ENCODE measurements at places on chromosomes 7 and 10. TPM values are rescaled to one million over a fixed set of nuclear protein-coding genes. Genes with fewer than 3 reads are reported as not detected.

- DNase-seq = no peak
Observed at GRCh38 chr10:5584895-5585516, 60.2 kb downstream of the CALML3 start.

- DNase-seq = no peak
Observed at GRCh38 chr10:124028700-124029480, 64.5 kb downstream of the CHST15 start.

GRCh38 chr7:128923411-128923800 is 12.9 kb upstream of the KCP start:
- no peak for DNase-seq

DNA sequence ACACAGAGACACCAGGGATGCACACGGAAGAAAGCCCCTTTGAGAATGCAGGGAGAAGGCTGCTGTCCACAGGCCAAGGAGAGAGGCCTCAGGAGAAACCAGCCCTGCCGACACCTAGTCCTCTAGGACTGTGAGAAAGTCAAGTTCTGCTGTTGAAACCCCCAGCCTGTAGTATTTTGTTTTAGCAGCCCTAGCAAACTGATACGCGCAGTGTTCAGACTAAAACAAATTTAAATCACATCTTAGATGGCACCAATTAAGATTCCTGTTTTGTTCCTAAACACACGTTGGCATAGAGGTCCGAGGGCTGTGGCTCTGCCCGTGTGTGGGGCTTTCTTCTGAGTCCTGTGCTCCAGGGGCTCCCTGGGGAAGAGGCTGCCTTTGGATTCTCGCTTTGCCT is 21.7 kb downstream of the LMTK2 start:
- DNase-seq = no peak

ZNF365 gene
- 0.36 TPM for polyA plus RNA-seq

NUTM2E gene
- polyA plus RNA-seq = 0.51 TPM

AKR1C8 gene
- 0.64 TPM for polyA plus RNA-seq

GRCh38 chr10:124027031-124027611 is 66.3 kb downstream of the CHST15 start:
- DNase-seq = no peak

PPP1R3A gene
- not detected for polyA plus RNA-seq

DNA sequence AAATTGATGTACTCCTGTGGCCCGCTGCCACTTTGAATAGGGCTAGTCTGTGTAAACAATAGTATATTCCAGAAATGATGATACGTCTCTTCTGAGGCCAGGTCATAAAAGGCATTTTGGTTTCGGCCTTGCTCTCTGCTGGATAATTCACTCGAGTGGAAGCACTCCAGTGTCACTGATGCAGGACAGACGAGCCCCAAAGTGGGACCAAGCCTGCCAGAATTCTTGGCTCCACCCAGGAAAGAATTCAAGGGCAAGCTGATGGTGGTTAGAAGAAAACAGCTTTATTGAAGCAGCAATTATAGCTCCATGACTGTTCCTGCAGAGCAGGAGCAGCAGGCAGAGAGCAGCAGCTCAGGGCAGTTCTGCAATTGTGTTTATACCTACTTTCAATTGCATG is 717.6 kb downstream of the GRM8 start:
- DNase-seq = no peak

DNA sequence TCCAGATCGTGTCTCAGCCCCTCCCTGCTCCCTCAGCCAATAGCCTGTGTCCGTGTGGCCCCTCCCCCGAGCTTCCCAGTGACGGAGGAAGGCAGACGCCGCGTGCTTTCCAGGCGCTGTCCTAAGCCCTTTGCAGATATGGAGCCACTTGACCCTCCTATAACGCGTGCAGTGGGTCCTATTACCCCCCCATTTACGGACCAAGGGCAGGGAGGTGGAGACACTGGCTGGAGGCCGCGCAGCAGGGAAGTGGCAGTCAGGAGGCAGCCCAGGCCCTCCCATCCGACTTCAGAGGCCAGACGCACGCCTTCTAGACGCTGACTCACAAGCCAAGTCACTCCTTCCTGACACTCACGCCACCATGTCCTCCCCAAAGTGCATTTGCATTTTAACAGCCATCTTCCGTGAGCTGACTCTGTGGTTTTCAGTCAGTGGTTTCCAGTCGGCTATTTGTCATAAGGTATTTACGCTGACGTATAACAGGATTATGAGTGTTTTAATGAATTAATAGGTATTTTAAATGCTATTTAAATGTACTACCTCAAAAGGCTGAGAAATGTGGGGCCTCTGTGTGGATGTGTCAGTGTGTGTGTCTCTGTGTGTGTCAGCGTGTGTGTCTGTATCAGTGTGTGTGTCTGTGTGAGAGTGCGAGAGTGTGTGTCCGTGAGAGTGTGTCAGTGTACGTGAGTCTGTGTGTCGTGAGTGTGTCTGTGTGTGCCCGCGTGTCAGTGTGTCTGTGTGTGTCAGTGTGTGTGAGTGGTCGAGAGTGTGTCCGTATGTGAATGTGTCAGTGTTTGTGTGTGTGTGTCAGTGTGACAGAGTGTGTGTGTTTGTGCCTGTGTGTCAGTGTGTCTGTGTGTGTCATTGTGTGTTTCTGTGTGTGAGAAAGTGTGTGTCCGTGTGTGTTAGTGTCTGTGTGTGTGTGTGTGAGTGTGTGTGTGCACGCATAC is 92.0 kb upstream of the INSIG1 start:
- DNase-seq = no peak

- no peak for DNase-seq
Observed at GRCh38 chr7:155356323-155357105, 58.8 kb downstream of the INSIG1 start.

SPRN gene
- polyA plus RNA-seq = 5.6 TPM

DNA sequence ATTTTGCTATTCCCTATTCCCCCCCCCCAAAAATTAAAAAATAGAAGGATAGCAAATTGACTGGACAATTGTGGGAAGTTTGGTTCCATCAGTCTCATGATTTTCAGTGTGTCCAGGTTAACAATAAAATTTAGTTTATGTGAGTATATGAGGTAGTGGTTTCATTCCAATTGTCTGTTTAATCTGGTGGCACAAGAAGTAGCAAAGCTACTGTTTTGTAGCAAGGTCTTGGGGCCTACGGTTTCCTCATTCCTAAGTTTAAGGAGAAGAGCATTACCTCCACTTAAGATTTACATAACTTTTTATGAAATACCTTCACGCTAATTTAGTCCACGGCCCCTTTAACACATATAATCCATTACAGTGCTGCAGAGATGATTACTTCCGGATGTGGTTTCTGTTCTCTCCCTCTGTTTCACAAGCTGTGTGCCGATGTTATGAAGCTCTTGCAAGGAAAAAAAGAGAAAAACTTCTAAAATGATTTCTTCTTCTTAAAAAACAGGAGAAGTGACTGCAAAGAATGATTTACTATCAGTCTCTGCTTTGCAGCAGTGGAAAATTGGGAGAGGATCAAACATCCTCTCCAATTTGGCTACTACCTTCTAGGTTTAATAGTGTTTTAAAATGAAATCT is 32.7 kb upstream of the NPVF start:
- DNase-seq = no peak

GRCh38 chr10:114879093-114879492 is 57.5 kb downstream of the FHIP2A start:
- DNase-seq = no peak

DNA sequence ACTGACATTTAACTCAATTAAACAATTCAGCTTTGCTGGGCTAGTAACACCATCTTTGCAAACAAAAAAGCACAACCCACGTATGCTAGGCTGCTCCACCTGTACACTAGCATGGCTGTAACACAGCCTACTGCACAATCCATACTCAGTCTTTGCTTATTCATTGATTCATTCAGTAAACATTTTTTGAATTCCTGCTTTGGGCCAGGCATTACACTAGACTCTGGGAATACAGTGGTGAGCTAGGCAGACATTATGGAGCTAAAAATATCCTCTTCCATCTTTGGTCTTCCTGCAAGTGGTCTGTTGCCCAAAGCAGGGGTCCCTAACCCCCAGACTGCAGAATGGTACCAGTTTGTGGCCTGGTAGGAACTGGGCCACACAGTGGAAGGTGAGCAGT is 9.9 kb downstream of the CNNM1 start:
- DNase-seq = no peak

SRRM3 gene
- 2.3 TPM for polyA plus RNA-seq

- no peak for DNase-seq
Observed at GRCh38 chr10:132533571-132534260, 3.9 kb upstream of the INPP5A start.

DNA sequence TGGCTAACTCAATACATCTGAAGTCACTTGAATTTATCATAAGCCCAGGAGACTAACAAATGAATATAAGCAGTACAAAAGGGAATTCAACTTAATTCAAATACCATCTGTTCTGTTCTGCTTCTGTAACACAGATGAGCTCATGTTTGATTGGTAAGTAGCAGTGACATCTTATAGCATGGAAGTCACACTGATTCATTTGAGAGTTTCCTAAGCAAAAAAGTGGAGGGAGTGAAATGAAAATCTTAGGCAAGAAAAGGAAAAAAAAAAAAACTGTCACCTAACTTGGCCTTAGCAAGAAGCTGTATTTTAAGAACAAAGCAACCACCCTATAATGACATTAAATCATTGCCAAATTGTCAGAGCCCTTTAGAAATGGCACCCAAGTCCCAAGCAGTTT is 49.5 kb downstream of the SMURF1 start:
- DNase-seq = no peak

PRSS37 gene
- polyA plus RNA-seq = 0.27 TPM

Measured in renal cortex interstitium (tissue), 15 donors.